ENCODE measurements at places on chromosomes 16 and 17. TPM values are rescaled to one million over a fixed set of nuclear protein-coding genes. Genes with fewer than 3 reads are reported as not detected.

Gene SEZ6L2
- 0.55 TPM for total RNA-seq

DNA sequence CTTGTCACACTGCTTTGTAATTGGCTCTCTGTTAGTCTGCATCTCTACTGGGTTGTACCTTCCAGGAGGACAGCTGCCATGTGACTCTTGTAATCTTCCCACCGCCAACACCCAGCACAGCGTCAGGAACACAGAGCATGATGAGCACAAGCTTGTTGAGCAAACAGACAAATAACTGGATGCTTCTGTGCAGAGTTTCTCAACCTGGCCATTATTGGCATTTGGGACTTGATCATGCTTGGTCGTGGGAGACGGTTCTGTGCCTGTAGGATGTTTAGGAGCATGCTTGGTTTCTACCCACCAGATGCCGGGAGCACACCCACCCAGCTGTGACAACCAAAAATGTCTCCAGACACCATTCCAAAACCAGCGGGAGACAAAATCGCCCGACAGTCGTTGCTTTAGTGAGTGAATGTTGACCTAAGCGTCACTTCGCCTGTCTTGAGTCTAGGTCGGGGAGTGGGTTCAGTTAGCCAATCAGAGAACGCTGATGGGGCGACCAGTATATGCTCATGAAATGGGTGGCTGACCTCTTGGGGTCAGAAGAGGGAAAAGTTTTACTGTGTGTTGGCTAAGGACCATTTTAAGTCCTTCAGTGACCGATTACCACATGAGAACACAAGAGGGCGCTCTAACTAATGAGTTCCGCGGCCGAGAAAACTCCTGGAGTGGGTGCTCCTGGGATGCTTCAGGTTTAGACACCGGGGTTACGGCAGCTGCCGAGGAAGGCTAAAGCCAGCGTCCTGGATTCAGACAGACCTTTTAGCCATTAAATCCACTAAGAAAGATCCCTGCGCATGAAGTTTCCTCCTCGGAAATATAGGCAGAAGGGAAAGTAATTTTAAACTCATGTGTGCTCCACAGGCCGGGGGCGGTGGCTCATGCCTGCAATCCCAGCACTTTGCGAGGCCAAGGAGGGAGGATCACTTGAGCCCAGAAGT, 57.8 kb upstream of the TEX2 start:
- DNase-seq: peak; percentile 39

DNA sequence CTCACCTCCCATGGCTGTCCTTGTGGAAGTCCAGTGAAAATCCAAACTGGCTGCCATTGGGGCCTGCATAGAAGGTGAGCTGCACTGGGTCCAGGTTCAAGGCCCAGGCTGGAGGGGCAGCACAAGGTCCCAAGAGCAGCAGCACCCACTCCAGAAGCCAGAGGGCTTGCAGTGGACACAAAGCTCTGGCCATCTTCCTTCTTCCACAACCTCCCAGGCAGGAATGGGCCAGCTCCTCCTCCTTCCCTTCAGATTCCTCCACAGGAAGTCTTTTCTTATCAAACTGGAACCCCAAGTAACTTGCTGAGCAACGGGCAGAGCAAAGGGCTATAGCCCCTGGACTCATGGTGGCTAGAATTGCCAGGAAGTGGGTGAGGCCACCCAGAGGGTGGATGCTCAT, at the start of gene ITGA2B:
TSS of gene ITGA2B (minus strand) at position 369 of the 400 bp plus-strand sequence. CDS start at position 193, 176 bp downstream.
- no peak for DNase-seq

Gene SLC16A11
- total RNA-seq: 0.37 TPM

Data from activated T-helper 2 cell treated with anti-CD3 and anti-CD28 coated beads, Interferon-gamma antibody, Interleukin-2, Interleukin-4, amounts not matched to agents 10 μg/mL and 5 μg/mL and 100 μg/mL, durations not matched to agents 14 hours and 24 hours and 36 hours (primary cell).